ENCODE measurements at places on chromosomes 11 and 22. TPM values are rescaled to one million over a fixed set of nuclear protein-coding genes. Genes with fewer than 3 reads are reported as not detected.

DNA sequence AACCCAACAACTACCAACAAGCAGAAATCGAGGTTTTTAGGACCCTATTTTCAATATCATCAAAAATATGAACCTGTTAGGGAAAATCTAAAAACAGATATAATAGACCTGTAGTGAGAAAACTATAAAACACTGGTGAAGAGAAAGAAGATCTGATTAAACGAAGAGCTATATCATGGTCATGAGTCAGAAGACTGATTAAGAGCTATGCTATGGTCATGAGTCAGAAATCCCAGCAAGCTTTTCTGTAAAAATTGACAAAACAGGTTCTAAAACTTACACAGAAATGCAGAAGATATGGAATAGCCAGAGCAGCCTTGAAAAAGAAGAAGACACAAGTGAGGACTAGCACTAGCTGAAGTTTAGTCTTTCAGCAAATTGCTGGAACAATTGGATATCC, 345.0 kb downstream of the TBC1D22A start:
- peak; percentile 81 for DNase-seq

DNA sequence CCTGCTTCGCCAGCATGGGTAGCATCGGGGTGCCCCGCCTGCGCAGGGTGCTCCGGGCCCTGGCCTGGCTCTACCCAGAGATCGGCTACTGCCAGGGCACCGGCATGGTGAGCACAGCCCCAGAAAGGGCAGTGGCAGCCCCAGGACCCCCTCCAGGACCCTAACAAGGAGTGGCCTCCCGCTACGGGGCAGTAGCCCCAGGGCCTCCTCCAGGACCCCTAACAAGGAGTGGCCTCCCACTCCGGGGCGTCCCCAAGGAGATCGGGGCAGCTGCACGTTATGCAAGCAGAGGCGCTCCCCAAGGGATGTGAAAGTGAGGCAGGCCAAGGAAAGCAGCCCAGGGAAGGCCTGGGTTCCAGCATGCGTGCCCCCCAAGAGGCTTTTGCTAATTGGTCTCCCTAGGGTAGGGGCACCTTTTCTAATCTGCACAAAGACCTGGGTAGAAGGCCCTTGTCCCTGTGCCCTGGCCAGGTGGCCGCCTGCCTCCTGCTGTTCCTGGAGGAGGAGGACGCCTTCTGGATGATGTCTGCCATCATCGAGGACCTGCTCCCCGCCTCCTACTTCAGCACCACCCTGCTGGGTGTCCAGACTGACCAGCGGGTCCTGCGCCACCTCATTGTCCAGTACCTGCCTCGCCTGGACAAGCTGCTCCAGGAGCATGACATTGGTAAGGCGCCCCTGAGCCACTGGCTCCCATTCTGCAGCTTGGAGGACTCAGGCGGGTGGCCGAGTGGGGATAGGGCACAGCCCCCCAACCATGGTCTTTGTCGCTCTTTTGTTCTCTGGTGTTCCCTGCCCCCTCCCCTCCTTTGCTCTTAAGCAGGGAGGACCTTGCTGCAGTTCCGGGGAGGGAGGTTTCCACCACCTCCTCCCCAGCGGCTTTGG, 35.0 kb downstream of the SGSM3 start:
- DNase-seq = no peak

- DNase-seq = no peak
These were observed 82.8 kb downstream of the NAT10 start for GRCh38 chr11:34188181-34188580.

- peak; percentile 64 for DNase-seq
These were observed 38.3 kb upstream of the CEP295 start for GRCh38 chr11:93623179-93623578.

- DNase-seq = no peak
These were observed 5.0 kb upstream of the CCND1 start for GRCh38 chr11:69635804-69636511.

DNA sequence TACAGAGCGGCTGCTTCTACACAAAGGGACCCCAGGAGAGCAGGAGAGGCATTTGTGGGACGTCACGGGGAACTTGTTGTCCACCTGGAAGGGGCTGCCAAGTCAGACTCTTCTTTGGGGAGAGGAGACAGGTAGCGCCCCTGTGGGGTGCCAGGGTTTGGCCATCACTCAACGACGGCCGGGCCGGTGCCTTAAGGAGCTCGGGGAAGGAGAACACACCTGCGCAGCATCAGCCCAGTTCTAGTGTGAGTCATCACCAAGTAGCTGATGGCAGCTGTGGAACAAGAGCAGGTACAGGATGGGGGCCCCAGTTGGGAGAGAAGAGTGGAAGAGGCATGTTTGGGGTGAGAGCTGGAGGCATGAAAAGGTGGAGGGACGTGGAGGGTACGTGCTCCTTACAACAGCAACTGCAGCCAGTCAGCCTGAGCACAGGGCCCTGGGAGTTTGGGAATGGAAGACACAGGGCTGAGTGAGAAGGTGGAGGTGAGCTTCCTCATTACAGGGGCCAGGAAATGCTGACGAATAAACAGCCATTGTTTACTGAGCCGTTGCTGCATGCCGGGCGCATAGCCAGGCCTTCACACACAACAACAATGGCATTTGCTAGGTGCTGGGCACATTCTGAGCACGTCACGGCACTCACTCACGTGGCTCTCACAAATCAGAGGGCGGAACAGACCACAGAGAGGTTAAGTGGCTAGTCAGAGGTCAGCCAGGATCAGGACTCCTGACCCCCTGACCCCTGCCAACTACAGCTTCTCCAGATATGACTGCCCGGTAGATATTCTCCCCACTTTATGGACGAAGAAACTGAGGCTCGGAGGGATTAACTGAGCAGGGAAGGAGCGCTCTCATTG, 29.1 kb upstream of the TP53I11 start:
- no peak for DNase-seq

- no peak for DNase-seq
These were observed 116.7 kb downstream of the PHF21B start for GRCh38 chr22:44892803-44893730.

OR51B2 gene
- total RNA-seq = not detected

TMEM41B gene
- total RNA-seq = 48.8 TPM

BARX2 gene
- not detected for total RNA-seq

DENND6B gene
- total RNA-seq = 2.3 TPM

YPEL4 gene
- total RNA-seq = 0.43 TPM

Data from fibroblast of villous mesenchyme (primary cell).